Astrocyte (in vitro differentiated cells and primary cell): ENCODE measurements at places on chromosomes 4 and X.
A peak's percentile ranks its signal among the peaks of the same experiment; 100 is the strongest.

DNA sequence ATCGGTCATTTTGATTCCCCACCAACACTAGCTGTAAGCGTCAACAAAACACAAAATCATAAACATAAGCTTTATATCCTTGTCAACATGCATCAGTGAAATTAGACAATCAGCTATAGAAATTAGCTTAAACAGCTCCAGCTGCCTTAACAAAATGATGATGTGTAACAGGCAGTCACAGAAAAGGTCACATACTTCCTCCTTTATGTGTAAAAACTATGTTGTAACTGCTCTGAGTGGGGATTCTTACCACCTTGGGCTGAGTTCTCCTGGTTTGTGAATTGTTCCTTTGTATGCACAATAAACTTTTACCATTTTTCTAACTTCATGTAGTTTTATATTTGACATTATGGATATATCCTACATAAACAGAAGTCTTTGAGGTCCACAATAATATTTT, 73.9 kb upstream of the MAP9 start:
- DNase-seq, result no peak

DNA sequence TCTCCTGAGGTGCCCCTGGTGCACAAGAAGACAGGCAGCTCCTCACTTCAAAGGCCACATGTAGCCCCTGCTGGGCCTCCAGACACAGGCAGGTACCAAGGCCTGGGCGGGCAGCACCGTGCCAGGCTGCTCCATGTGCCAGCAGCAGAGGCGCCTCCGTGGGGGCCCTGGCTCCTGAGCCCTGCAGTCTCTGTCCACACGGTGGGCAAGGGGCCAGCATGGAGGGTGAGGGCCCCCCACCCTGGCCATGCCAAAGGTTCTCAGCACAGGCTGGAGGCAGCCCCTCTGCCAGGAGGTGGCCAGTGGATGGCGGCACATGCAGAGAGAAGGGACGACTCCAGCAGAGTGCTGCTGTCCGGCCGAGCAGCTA, 72.6 kb downstream of the FAM53A start:
- no peak for DNase-seq

DNA sequence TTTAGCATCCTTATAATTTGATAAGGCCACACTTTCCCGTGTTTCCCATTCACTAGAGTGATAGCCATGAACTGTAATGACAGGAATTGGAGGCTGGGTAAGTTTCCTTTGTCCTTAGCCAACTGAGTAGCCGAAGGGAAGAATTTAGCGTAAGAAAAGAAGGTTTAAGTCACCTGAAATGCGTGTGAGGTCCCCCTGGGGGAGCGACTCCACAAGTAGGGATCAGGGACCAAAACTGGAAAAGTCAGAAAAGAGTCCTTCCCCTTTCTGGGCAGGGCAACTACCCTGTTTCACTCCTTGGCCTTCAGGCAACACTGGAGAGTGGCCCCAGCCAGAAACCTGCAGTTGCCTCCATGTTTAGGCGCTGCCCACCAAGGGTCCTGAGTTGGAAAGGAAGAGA, 81.6 kb upstream of the MED14 start:
- DNase-seq, result no peak

DNA sequence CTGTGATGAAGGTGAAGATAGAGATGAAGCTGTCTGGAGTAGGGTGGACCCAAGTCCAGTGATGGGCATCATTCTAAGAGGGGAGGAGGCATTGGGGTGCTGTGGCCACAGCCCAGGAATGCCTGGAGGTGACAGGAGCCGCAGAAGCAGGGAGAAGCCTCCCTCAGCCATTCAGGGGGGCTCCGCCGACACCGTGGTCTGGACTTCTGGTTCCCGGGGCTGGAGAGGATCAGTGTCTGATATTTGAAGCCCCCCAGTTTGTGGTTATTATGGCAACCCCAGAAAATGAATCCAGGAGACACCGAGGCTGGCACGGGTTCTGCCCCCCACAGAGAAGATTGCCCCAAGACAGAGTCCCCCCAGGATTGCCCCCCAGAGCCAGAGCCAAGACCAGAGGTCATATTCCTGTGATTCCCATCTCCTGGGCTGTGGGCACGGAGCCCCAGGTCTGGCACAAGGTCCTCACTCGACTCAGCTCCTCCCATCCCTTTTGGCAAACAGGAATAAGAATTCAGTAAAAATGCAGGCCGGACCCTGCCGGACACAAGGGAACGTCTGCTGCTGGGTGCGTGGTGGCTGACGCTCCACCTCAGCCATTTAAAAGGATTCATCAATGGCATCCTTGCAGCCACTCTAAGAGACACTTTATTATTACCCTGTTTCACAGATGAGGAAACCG, 116.6 kb downstream of the CPZ start:
- DNase-seq, result no peak

GRCh38 chr4:96131186-96131585, 291.3 kb downstream of the PDHA2 start:
- peak; percentile 58 for DNase-seq

- DNase-seq, result no peak
Observed at GRCh38 chr4:172726001-172726423, 442.6 kb upstream of the GALNT7 start.

DNA sequence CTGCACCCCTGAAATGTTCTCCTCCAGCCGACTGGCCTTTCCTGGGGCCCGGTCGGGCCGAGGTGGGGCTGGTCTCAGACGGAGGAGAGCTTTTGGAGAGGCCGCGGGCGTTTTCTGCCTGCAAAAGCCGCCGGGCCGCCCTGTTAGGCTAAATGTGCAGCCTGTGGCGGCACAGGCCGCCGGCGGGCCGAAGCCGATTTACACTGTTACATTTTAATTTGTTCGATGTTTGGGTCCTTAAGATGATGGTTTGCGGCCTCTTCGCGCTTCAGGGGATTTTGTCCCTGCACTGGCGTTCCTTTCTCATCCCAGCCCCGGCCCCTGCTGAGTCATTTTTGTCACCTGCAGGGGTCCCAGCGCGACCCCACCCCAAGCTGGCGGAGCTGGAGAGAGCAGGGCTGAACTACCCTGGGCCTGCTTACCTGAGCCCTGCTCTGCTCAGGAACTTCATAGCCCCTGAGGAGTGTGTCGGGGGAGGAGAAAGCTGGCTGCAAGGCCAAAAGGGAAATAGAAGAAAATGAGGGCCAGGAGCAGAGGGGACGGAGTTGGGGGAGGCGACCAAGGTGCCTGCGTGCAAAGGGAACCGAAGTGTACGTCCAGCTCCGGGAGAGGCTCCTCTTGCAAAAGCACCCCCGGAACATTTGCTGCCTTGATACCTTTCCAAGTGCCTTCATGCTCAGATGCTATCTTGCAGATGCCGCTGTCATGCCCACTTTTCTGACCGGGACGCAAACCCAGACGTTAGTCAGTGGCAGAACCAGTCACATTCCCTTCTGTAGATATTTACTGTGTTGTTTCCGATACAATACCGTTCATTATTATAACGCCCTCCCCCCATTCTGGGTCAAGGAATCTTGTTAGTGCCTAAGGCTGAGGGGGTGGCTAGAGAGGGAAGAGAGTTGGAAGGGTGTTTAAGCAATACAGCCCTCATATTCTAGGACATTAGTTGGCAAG, 977 bp upstream of the RBBP7 start:
- DNase-seq, result no peak
